ENCODE measurements at places on chromosomes 7 and 10.

DNA sequence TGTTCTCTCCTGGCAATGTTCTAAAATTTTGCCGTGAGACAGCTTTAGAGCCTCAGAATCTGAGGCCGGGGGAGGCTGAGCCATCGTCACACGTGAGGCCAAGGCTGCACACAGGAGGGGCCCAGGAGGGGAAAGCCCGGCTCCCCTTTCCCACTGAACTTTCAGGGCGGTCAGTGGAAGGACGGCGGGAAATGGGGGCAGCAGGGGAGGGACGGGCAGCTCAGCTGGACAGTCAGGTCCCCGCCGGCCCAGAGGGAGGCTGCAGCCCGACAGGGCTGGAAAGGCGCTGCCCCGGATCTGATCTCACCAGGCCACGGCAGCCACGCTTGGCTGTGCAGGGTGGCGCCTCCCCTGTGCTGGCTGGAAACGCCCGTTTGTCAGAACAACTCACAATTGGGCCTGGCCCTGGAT lies 43.3 kb upstream of the ADGRA1 start:
- DNase-seq = no peak

- DNase-seq = no peak
Measured at GRCh38 chr10:133162178-133162909, 2.3 kb downstream of the KNDC1 start.

DNA sequence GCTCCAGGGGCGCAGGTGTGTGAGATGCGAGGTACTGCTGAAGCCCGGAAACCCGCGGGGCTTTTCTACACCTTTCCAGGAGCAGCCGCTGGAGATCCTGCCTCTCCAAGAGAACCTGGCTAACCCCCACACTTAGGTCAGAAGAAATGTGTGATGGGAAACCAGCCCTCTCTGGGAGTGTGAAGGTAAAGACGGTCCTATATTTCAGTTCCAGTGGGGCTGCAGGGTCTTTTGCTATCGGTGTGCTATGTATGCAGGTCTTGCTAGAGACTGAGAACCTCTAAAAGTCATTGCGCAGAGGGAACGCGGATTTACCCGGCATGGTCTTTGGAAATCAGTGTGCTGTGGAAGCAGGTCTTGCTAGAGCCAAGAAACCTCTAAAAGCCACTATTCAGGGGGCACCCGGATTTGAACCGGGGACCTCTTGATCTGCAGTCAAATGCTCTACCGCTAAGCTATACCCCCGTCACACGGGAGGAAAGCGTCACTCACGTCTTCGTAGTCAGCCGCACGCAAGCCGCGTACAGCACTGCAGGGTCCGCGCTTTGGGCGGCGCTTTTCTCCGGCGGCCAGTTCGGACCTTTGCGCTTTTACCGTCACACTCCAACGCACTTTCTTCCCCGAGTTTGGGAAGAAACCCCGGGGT lies 46.0 kb downstream of the ZNF777 start:
- DNase-seq = no peak

DNA sequence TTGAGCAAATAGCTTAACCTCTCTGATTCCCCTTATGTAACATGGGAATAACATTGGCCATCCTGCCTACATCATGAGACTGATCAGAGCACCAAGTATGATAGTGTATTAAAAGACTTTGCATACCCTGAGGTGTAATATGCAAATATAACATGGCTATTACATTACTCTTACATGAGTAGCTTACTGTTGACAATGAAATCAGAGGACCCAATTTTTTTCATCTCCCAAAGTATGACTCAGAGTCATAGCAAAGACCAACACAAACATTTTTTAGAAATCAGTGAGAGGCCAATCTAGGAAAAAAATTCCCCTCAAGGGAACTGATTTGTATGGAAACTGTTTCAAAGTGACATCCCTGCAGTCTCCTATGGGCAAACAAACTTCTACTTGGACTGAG lies 47.0 kb upstream of the TMEM140 start:
- no peak for DNase-seq

- no peak for DNase-seq
Measured at GRCh38 chr10:6601246-6601805, 21.2 kb upstream of the PRKCQ start.

- DNase-seq = no peak
Measured at GRCh38 chr10:114065049-114065435, 21.4 kb downstream of the ADRB1 start.

GRCh38 chr7:41708581-41709358 lies 5.9 kb upstream of the INHBA start:
- DNase-seq = no peak

GRCh38 chr10:103986360-103986759 lies 19.4 kb downstream of the SLK start:
- no peak for DNase-seq

GRCh38 chr7:113953553-113953952 lies 34.7 kb upstream of the PPP1R3A start:
- DNase-seq = no peak

DNA sequence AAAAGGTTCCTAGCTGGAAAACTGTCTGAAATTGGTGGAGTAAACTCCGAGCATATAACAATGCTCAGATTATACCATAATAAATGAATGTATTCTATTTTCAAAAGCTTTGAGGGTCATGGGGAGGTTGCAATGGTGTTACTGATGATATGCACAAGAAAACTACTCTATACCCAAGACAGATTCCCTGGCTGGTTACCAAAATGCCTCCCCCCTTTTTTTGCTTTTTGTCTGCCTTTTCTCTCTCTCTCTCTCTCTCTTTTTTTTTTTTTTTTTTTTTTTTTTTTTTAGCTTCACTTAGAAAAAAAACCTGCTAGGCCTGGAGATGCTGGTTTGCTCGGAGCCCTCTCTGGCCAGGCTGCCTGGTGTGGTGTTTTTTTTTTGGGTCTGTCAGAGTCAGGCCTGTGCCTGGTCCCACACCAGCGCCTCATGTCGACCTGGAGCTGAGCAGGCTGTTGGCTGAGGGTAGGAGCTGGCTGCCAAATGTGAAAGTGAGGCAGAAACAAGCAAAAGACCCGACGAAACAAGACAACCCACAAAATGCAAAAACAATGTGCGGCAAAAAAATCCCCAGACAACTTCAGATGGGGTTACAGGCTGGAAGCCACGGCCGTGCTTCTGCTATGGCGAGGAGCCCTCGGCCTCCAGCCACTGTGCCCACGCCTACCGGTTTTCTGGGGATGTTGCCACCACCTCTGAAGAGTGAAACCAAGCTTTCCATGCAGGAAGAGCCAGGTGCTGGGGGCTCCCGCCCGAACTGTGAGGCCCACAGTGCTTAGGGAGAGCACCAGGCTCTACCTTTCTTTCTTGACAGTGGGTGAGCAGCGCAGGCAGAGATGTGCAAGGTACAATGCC lies 59.9 kb upstream of the EFCAB10 start:
- DNase-seq = peak; percentile 25

DNA sequence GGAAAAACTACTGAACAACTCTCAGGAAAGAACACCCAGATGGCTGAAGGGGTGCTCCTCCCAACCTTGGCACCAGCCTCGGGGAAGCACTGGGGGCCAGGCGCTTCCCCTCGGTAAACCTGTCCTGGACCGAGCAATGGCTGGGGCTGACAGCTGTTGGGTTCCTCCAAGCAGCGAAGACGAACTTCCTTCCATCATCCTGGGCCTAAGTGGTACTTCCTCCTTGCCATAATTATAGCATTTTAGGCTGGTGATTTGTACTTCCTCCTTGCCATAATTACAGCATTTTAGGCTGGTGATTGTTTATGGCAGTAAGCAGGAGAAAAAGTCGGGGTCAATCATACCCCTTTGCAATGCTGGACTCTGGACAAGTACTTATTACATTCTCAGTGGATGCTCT lies 69.3 kb downstream of the MYOF start:
- no peak for DNase-seq

GRCh38 chr10:87657371-87657770 lies 2.3 kb upstream of the PAPSS2 start:
- no peak for DNase-seq

GRCh38 chr7:50431316-50431715 lies 18.8 kb downstream of the FIGNL1 start:
- no peak for DNase-seq

GRCh38 chr7:151833213-151833651 lies 43.7 kb downstream of the PRKAG2 start:
- DNase-seq = no peak

DNA sequence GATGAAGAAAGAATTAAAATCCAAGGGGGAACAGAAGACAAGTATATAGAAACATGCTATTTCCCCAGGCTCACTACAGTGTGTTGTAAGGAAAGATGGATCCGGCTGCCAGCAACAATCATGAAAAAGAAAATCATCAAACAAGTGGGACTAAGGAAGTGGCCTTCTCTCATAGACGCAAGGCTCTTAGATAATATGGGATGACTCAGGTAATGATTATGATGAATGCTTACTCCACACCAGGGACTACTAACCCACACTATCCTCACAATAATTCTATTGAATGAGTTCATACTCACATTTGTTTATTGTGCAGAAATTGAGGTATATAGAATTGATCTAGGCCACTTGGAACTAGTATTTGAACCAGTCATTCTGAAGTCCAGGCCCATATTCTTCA lies 111.2 kb upstream of the BET1 start:
- DNase-seq = no peak

DNA sequence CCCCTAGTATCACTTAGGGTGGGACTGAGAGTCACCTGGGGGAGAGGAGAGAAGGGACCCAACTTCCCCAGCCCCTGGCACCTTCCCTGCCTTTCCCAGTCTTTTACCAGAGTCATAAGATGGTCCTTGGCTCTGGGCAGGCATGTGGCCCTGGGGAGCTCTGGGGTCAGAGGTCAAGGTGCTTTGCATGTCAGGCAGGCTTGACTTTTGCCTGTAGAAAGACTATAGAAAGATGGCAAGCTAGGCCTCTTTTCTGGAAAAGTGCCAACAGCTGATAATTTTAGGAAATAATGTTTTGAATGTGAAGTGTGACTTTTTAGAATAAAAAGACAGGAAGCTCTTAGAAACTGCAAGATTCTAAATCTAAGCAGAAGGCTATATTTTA lies 67.5 kb downstream of the MKI67 start:
- DNase-seq = no peak

DNA sequence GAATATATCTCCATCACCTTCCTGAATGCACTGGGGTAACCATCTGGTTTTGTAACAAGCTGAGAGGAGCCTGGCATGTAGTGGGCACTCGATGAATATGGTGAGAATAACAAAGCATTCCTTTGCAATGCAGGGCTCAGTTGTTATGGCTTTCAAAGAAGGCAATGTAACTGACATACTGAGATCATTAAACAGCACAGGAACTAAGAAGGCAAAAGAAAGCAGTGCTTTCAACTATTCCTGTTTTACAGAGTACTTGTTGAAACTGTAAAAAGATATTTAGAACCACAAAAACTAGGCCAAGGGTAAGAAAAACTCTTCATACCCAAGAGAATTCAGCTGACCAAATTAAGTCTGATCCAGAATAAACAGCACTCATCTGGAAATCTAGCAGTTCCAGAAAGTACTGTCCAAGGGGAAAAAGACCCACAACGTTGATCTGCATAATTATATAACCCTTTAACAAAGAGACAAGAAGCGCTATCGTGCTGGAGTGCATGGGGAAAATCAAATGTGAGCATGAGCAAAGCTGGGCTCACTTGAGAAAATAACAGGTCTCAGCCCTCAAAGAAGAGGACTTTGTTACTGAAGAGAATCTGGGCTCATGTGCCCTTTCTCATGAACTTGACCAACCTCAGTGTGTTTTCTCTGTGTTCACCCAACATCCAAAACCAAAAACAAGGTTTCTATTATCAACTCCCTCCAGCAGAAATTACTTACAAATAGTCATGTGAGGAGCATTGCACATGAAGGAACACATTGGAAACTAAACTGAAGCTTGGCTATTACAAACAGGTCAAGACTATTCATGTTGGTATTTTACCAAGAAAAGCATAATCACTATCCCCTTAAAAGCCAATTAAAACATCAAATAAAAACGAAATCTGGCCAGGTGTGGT lies 116.2 kb downstream of the AVL9 start:
- no peak for DNase-seq

GRCh38 chr10:62587011-62587410 lies 212.8 kb downstream of the ZNF365 start:
- no peak for DNase-seq

GRCh38 chr10:10513898-10514297 lies 503.8 kb upstream of the CELF2 start:
- DNase-seq = no peak

All from D341Med (cell line).